NAMALWA (cell line): ENCODE measurements at places on chromosomes 12 and 14.

- DNase-seq = no peak
These were observed 75.4 kb downstream of the PAPLN start for GRCh38 chr14:73312687-73313086.

DNA sequence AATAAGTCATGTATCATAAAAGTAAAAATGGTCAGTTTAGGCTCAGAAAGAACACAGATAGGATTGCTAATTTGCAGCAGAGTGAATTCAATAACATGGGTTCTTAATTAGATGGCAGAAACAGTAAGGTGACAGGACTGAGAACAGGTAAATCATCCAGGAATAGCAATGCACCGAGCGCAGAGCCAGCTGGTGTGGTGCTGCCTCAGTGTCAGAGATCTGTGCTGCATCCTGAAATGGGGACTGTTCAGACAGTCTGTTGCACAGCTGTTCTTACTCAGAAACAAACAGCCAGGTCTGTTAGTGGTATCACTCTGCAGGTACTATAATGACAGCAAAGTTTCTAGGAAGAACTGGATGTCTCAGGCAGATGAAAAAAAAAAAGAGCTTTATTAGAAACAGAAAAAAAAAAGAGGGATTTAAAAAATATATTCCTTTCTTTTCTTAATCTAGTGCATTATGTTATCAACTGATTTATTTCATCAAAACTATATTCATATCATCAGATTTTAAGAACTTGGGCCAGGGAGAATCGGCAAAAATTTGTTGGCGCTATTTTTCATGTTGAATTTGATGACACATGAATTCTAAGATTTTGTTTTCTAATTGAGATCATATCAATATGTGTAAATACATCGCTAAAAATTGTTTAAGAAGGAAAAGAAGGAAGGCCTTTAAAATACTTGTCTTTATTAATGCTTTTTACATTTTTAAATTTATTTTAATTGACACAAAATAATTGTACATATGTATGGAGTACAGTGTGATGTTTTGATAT is 501.8 kb downstream of the PRKD1 start:
- no peak for DNase-seq

- DNase-seq = no peak
These were observed 434.0 kb upstream of the RGS6 start for GRCh38 chr14:71498212-71498611.

DNA sequence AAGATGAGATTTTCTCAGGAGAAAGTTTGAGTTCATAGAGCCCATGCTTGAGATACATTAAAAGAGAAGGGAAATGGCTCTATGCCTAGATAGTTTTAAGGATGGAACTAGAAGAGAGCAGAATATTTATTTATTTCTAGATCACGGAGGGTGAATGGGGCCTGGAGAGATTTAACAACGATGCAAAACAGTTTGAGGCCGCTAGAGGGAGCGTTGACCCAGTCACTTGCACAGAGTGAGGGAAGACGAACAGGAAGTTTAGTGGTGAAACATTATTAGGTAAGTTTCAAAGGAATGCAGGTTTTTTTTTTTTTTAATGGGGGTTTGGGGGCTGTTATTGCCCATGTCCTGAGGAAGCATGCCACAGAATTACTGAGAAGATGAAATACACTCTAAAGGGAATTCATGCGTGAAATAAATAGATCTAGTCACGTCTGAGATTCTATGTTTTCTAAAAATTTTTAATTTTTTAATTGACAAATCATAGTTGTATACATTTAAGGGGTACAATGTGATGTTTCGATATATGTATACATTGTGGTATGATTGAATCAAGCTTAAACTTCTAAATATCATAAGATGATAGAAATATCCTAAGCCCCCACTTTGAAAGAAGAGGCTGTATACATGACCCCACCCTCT is 14.8 kb upstream of the PPP1R1A start:
- DNase-seq = peak; percentile 86

DNA sequence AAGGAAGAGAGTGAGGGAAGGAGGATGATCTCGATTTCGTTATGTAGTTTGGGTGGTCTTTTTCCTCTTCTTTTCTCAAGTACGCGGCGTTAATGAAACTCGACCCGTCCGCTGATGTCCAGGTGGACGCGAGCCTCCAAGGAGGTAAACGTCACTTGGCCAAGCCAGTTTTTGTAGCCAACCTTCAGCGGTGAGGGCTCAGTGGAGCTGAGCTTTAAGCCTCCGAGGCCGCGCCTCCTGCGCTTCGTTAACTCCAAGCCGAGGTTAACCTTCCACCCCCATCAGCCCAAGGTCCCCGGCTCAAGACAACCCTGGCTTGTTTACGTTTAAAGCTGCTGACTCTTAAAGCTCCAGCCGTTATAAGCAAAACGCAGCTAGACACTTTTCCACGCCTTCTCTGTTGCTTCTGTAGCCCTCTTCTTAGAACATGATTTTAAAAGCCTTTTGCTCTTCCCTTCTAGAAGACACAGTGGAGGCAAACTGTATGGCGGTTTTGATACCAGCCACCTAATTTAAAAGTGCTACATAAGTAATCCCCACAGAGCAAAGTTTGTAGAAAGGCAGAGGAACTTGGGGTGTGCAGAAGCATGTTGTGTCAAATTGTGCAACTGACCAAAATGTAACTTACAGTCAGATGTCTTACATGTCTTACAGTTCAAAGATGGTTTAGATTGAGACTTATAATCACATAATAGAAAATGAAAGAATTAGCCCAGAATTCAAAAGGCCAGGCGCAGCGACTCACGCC is 923 bp upstream of the ITPR2 start:
- peak; percentile 94 for DNase-seq

DNA sequence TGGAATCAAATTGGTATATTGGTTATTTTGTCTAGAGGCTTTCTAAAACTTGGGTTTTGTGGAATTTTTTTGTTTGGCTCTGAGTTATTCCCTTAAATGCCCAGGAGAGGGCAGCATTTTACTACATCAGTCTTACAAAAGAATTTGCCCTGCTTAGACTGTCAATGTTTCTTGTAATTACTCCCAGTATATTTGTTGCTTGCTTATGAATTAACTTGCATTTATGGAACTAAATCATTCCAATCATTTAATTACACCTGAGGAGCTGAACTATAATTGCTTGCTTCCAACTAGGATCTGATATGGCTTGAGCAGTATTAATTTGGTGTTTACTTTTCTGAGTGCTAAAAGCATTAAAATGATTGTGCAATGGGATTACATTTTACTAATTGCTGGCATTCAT is 48.7 kb downstream of the MIPOL1 start:
- DNase-seq = peak; percentile 31
